Activated T-helper 2 cell treated with anti-CD3 and anti-CD28 coated beads, Interferon-gamma antibody, Interleukin-2, Interleukin-4, amounts not matched to agents 10 μg/mL and 5 μg/mL and 100 μg/mL, durations not matched to agents 14 hours and 24 hours and 36 hours (primary cell): ENCODE measurements at places on chromosomes 12 and 14. TPM values are rescaled to one million over a fixed set of nuclear protein-coding genes. Genes with fewer than 3 reads are reported as not detected.

TMTC2 gene
- 2.5 and 3.0 TPM in 2 replicates for total RNA-seq

DNA sequence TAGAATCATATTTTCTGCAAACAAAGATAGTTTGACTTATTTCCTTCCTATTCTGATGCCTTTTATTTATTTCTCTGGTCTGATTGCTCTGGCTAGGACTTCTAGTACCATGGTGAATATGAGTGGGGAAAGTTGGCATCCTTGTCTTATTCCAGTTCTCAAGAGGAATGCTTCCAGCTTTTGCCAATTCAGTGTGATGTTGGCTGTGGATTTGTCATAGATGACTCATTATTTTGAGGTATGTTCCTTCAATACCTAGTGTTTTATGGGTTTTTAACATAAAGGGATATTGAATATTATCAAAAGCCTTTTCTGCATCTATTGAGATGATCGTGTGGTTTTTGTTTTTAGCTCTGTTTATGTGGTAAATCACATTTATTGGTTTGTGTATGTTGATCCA is 139.4 kb upstream of the CNTN1 start:
- H3K27me3 ChIP-seq, result no peaks in the 10 kb centered on the region
- DNase-seq, result no peak
- H3K4me1 ChIP-seq, result no peaks in the 10 kb centered on the region
- H3K36me3 ChIP-seq, result no peaks in the 10 kb centered on the region
- H3K4me3 ChIP-seq, result no peak overlapping the region
- H3K27ac ChIP-seq, result no peak overlapping the region

GRCh38 chr12:119308708-119309456 is 25.6 kb upstream of the CCDC60 start:
- no peaks in the 10 kb centered on the region for H3K27me3 ChIP-seq
- no peaks in the 10 kb centered on the region for H3K36me3 ChIP-seq
- H3K4me1 ChIP-seq, result no peaks in the 10 kb centered on the region
- H3K4me3 ChIP-seq, result no peak overlapping the region
- no peak for DNase-seq

GRCh38 chr12:10235761-10236631 is 23.3 kb downstream of the GABARAPL1 start:
- H3K4me1 ChIP-seq, result peaks cover 11% of the 10 kb centered on the region
- H3K36me3 ChIP-seq, result peaks cover 14% of the 10 kb centered on the region
- H3K4me3 ChIP-seq, result no peak overlapping the region
- no peak for DNase-seq
- no peak overlapping the region for H3K27ac ChIP-seq
